Foreskin fibroblast (primary cell): ENCODE measurements at places on chromosomes 6 and 20.
A peak's percentile ranks its signal among the peaks of the same experiment; 100 is the strongest.

- no peak for DNase-seq
Measured at GRCh38 chr20:15806105-15806504, 767.1 kb downstream of the KIF16B start.

GRCh38 chr20:50328222-50328979, 137.8 kb downstream of the CEBPB start:
- no peak for DNase-seq

- DNase-seq, result peak; percentile 75
Measured at GRCh38 chr20:53582574-53583351, 10.9 kb downstream of the ZNF217 start.

DNA sequence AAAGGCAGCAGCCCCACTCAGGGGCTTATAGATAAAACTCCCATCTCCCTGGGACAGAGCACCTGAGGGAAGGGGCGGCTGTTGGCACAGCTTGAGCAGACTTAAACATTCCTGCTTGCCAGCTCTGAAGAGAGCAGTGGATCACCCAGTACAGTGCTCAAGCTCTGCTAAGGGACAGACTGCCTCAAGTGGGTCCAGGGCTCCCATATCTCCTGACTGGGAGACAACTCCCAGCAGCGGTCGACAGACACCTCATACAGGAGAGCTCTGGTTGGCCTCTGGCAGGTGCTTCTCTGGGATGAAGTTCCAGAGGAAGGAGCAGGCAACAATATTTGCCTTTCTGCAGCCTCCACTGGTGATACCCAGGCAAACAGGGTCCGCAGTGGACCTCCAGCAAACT, 810.1 kb downstream of the EYS start:
- no peak for DNase-seq

- peak; percentile 24 for DNase-seq
Measured at GRCh38 chr6:118902726-118903125, 8.8 kb downstream of the ASF1A start.
